Stimulated activated CD4-positive, alpha-beta T cell treated with anti-CD3 and anti-CD28 coated beads, TNF-alpha, amount 100 ng/mL, for 4 hours (primary cell): ENCODE measurements at places on chromosomes 4 and X.

- no peak for DNase-seq
Measured at GRCh38 chr4:65552057-65552456, 118.2 kb downstream of the EPHA5 start.

DNA sequence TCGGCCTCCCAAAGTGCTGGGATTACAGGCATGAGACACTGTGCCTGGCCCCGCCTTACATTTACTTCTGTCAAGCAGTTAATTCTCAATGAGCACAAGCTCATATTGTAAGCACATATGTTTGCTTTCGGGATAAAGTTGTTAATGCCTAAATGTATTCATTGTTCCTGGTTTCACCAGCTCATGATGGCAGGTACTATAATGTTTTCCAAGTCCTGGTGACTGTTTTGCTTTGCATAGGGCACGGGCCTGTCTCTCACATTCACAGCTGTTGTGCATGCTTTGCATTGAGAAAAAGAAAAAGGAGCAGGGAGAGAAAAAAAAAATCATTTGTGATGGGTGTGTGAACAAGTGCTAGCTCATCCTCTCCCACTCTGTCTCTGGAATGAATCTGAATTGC is 661.2 kb upstream of the TENM3 start:
- DNase-seq, result no peak

GRCh38 chrX:38575888-38576287 is 14.5 kb downstream of the TSPAN7 start:
- DNase-seq, result no peak

GRCh38 chr4:135552131-135552530 is 1350.5 kb upstream of the PABPC4L start:
- DNase-seq, result no peak

GRCh38 chr4:7330811-7331681 is 103.7 kb downstream of the PSAPL1 start:
- DNase-seq, result no peak

GRCh38 chr4:15374656-15375055 is 53.2 kb upstream of the C1QTNF7 start:
- DNase-seq, result no peak

- no peak for DNase-seq
Measured at GRCh38 chr4:74096265-74096980, 2.6 kb downstream of the CXCL2 start.

- DNase-seq, result no peak
Measured at GRCh38 chr4:82493721-82494425, 63.5 kb downstream of the ENOPH1 start.

GRCh38 chr4:64781737-64782326 is 372.6 kb upstream of the TECRL start:
- no peak for DNase-seq
